ENCODE measurements at places on chromosomes 11 and 22.
A peak's percentile ranks its signal among the peaks of the same experiment; 100 is the strongest.

- DNase-seq = no peak
Observed at GRCh38 chr22:20909543-20910303, 7.5 kb upstream of the CRKL start.

GRCh38 chr11:64466115-64466718 lies 107.3 kb downstream of the RPS6KA4 start:
- no peak for DNase-seq

- DNase-seq = no peak
Observed at GRCh38 chr11:69218946-69219720, 63.4 kb downstream of the SMIM38 start.

GRCh38 chr11:118318581-118319336 lies 14.2 kb downstream of the CD3E start:
- DNase-seq = no peak

DNA sequence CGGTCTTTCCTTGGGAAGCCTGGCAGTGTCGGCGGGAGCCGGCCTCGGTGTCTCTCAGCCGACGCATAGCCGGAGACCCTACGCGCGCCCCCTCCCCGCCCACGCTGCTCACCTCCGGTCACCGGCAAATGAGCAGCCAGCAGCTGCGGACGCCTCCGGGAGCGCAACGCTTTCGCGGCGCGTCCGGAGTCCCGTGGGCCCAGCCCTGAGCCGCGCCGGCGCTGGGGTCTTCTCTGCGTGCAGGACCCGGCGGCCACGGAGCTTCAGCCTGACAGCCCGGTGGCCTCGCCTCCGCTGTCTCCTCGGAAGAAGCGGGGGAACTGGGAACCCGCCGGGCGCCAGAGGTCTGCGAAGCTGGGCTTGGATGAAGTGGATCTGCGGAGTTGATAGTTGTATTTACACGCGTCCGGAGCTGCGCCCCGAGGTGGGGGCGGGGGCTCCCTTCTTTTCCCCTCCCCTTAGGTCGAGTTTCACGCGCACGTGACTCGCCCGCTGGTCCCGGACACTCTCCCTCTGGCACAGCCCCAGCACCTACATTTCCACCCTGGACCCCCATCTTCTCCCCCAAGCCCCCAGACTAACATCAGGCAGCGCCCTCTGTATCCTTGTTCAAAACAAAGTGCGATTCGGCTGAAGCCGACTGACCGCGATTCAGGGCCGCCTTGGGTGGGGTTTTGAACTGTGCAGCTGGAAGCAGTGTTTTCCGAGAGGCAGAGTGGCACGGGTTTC lies at the start of gene SLC43A1:
TSS of gene SLC43A1 (minus strand) at position 371 of the 729 bp plus-strand sequence. CDS start 1,591 bp downstream, outside the sequence.
- DNase-seq = peak; percentile 24

GRCh38 chr22:17368554-17369438 lies 464 bp upstream of the CECR2 start:
- no peak for DNase-seq

GRCh38 chr11:35152575-35152974 lies 13.6 kb downstream of the CD44 start:
- DNase-seq = no peak

DNA sequence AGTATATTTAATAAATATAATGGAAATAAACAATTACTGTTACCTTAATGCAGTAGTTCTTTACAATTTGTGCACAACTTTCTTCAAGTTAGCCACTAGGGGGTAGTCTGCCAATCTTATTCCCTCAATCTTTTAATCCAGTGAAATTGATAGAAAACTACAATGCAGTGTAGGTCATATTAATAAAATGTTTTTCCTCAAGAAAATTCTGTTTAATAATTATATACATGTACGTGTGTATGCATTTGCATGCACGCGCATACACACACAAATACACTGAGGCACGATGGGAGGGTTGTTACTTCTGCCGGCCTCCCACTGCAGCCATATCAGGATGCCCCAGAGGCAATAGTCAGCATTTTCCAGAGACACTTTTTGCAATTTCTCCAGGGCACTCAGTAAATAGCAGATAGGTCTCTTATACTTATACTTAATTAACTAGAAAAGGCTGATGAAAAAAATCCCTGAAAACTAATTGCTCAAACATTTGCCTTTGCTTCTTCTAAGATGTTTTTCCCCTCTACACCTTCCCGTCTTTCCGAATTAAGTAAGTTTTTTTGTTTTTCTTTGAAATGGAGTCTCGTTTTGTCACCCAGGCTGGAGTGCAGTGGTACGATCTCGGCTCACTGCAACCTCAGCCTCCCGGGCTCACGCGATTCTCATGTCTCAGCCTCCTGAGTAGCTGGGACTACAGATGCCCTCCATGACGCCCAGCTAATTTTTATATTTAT lies 3.1 kb downstream of the GAB2 start:
- no peak for DNase-seq

DNA sequence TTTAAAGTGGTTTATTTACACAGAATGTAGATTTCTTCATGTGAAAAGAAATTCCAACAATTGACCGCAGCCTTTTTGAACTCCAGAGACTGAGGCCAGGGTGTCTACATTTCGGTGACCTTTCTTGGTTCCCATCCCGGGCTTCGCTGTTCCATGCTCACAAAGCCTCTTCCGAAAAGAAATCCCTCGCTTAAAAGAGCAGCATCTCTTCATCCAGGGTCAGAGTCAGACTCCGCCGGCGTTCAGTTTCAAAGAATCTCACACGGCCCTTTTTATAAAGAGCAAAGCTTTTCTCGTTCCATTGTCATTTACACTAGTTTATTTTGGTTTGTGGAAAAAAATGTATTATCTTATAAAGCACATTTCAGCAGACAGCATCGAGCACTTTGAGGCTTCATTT lies 530.6 kb upstream of the B3GAT1 start:
- DNase-seq = no peak

DNA sequence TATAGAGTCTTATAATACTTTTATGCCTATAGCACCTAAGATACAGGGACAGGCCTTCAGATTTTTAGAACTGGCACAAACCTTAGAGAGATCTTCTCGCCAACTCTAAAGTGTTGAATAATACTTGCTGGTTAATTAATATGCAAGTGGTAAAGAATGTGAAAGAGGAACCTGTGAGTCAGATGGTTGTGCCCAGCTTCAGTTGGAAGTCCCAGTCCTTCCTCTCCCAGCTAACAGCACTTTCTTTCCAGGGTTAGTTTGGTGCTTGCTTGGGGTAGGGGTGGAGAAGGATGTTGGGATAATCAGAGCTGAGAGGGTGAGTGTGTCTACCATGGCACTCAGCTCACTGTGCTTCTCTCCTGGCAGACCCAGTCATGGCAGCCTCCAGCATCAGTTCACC lies 4.9 kb upstream of the TMEM132A start:
- no peak for DNase-seq

GRCh38 chr22:43398246-43398645 lies 13.6 kb upstream of the MPPED1 start:
- DNase-seq = no peak

DNA sequence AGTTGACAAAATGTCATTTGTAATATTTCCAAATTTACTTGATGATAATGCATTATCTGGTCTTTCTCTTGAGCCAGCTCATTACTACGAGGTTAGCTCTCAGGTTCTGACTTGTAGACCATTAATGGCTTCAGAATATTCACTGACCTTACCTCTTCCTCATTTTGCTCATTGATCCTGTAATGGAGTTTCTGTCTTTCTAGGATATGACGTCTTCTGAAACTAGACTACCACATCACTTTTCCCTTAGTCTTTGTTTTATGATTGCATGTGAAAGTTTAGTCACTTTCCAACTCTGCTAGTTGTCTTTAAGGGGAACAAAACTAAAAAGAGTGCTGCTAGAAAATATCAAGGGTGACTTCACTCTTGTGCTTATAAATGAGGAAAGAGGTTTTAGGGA lies 697.6 kb downstream of the JRKL start:
- no peak for DNase-seq

DNA sequence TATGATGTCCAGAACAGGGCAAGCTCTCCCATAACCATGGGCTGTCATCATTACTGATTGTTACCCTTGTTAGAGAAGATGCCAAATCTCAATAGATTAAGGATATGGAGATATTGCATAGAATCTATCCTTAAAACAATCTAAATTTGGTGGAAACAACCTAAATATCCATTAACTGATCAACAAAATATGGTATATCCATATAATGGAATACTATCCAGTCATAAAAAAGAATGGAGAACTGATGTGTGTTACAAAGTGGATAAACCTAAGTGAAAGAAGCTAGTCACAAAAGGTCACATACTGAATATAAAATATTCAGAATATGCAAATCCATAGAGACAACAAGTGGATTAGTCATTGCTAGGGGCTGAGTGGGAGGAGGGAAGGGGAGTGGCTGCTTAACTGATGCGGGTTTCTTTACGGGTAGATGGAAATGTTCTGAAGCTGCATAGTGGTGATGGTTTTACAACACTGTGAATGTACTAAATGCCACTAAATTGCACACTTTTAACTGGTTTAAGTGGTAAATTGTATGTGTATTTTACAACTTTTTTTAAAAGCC lies 36.1 kb upstream of the SMCO4 start:
- no peak for DNase-seq

GRCh38 chr11:12006552-12007229 lies 1.7 kb downstream of the DKK3 start:
- DNase-seq = no peak

DNA sequence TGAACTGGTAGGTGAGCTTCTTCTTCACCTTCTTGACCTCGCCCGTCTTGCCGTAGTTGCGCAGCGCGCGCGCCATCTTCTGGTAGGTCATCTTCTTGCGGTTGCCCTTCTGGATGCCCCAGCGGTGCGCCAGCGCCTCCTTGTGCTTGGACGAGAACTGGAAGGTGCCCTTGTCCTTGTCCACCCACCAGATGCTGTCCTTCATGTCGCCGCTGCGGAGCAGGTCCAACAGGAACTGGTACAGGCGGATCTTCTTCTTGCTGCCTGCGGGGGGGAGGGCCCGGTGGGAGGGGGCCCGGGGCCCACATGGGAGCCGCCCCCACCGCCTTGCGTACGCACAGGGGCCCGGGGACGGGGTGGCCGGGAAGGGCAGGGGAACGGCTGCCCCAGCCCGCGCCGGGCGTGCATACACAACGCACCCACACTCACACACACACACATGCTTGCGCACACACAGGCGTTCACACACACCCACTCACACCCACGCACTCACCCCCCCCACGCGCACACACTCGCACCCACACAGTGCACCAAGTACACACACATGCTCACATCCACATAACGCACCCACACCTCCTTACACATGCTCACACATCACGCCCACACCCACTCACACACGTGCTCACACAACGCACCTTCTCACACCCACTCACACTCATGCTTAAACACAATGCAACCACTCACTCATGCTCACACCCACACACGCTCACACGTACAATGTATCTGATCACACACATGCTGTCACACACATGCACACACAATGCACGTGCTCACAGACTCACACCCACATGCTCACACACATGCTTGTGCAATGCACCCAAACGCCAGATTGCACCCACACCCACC lies 3.0 kb upstream of the MYBPC3 start:
- no peak for DNase-seq

- no peak for DNase-seq
Observed at GRCh38 chr11:72191961-72192381, at the start of gene FOLR1. Gene FOLR1 (plus strand): TSS chr11:72192140. CDS start chr11:72192174, 34 bp downstream.

GRCh38 chr22:26362471-26362870 lies 66.6 kb upstream of the ASPHD2 start:
- DNase-seq = no peak

DNA sequence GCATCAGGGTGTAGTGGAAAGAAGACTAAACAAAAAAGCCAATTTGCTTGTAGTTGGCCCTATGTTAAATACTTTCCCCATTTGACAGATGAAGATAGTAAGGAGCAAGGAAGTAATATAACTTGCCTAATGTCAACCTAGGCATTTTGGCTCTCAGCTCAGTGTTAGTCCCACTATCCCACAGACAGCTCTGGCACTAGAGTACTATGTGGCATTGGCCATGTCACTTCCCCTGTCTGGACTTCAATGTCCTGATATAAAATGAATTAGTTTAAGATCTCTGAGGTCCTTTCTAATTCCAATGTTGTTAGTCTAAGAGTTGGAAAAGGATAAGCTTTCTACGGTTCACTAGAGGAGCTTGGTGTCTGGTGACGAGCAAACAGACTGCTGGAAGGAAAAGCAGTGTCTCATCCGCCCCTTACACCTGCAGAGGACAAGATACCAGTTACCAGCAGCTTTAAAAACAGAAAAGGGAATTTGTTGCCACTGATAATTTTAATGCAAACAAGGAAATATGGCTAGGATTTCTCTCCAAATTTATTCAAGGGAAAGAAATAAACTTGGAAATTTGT lies 92.5 kb downstream of the RELT start:
- DNase-seq = no peak

- no peak for DNase-seq
Observed at GRCh38 chr11:126879516-126879915, 121.1 kb downstream of the KIRREL3 start.

- DNase-seq = no peak
Observed at GRCh38 chr11:12499071-12499470, 121.7 kb downstream of the PARVA start.

- DNase-seq = no peak
Observed at GRCh38 chr11:33704240-33705002, 3.8 kb upstream of the C11orf91 start.

DNA sequence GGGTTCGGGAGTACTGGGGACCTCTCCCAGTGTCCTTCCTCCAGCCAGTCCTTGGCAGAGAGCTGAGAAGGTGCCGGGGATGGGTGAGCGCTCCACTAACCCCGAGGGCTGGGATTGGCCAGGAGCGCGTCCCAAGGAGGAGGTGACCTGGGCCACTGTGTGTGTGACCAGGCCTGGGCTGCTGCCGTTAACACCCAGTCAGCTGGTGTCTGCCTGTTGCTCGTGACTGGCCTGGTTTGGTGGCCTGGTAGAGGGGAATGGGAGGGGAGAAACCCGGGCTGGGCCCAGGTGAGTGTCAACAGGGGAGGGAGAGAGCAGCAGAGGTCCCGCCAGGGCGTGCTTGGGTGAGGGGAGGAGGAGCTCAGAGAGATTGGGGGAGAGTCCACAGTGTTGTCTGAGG lies 29.9 kb upstream of the GRAMD4 start:
- no peak for DNase-seq

GRCh38 chr11:101765932-101766331 lies 148.9 kb upstream of the CEP126 start:
- DNase-seq = no peak

GRCh38 chr22:30036656-30037055 lies 43.6 kb upstream of the HORMAD2 start:
- DNase-seq = no peak

DNA sequence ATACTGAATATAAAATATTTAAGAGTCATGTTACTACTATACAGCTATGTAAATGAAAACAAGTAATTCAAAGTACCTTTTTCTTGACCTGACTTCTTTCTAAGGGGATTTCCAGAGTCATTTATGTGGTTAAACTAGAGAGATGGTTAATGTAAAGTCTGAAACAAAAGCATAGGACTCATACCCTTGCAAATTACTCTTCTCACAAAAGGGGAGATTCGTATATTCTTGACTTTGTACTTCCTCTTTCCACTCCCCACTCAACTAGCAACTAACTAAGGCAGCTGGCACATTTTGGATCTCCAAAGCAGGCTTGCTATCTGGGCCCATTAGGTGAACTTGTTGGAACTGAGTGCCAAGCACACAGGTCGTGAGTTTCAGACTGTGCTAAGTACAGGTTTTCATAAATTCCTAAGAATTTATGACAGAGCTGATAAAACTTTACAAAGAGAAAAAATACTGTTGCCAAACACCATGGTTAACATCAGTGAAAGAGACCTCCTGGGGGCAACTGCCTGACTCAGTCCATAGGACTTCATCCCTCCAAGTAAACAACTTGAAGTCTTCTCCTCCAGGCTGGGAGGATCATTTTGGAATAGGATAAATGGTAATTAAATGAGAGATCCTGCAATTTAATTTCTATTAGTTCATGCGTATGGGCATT lies 77.0 kb upstream of the DDI1 start:
- DNase-seq = no peak

All from activated T-cell treated with anti-CD3 and anti-CD28 coated beads for 4 hours (primary cell).